Suppressor macrophage treated with lipopolysaccharide for 4 hours (primary cell): ENCODE measurements at places on chromosomes 7 and 10.

- no peak for DNase-seq
Observed at GRCh38 chr10:78358982-78359381, 325.3 kb downstream of the RPS24 start.

DNA sequence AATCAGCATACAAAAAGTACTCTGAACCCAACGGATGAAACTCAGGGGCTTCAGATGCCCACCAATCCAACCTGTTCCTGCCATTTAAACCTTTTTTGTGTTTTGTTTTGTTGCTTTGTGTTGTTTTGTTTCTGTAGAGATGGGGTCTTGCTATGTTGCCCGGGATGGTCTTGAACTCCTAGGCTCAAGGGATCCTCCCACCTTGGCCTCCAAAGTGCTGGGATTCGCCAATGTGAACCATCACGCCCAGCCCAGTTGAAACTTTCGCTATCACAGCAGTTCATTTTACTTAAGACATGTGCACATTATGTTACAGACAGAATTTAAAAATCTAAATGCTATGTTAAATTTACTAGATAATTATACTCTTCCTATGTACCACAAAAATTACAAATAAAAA is 101.6 kb downstream of the SKIDA1 start:
- no peak for DNase-seq

DNA sequence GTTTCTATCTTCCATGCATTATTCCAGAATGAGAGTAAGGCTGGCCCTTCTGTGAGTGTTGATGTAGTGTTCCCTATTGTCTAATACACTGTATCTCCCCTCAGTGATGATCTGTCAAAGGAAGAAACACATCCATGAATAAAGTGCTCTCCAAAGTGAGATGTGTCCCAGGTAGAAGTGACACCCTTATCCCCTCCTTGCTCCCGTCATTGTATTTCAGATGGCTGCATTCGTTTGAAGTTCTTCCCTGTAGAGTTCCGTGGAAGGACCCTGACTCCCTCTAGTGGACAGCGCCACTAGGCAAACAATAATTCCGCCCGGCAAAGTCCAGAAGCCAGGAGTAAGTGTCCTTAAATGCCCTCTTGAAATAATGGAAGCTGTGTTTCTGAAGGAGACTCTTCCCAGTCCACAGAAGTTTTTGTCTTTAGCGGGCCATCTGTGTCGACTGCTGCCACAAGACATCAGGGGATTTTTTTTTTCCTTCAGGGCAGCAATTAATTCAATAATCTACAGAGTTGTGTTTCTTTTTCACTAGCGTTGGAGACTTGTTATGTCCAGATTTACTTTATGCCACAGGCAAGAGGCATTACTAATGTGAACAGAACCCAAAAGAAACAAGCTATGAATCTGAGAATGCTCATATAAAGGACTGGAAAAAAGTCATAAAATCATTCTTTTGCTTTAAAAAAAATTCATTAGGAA is 64.6 kb downstream of the THNSL1 start:
- peak; percentile 80 for DNase-seq

DNA sequence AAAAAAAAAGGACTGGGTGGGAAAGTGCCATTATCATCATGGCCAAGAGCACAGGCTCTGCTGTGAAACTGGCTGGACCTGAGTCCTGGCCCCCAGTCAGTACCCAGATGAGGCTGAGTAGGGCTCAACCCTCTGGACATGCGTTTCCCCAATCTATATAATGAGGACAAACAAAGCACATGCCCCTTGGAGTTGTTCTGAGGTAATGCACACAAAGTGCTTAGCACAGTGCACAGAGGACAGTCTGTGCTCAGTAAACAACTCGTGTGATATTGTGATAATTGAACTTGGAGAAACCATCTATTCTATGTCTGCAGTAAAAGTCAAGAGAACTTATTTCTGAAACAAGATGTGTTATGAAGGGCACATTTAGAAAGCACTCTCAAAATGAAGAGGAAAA is 138.8 kb downstream of the KCNMA1 start:
- DNase-seq, result no peak

DNA sequence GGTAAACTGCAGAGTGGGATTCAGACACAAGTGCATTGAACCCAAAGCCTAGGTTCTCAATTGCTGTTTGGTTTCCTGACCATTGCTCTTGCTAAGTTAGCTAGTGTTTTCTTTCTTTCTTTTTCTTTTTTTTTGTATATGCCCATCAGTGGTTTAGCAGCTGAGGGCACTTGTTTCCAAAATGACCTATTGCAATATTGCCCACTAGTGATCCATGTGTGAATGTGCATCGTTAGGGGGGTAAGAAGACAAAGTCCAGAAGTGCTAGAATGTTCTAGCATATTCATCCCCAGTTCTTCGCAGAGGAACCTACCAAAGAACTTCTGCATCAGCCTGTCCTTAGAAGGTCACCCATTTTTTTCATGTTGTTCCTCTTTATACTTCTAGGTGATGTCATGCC is 252.8 kb upstream of the GPR26 start:
- DNase-seq, result peak; percentile 23

DNA sequence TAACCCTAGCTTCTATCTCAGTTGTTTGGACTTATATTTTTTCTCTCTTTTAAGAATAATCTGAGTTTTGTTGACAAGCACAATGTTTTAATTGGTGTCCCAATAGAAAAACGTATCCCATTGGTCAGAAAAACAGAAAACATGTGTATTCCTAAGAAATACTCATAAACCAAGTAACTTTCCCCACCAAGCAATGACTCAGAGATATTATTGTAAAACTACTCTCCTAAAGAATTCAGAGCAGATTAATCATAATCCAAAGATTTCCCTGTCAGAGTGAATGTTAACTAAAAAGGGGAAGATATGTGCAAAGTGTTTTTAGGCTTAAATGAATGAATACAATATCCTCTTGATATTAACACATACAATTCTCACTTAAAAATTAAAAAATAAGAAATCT is 29.4 kb upstream of the MBL2 start:
- no peak for DNase-seq

DNA sequence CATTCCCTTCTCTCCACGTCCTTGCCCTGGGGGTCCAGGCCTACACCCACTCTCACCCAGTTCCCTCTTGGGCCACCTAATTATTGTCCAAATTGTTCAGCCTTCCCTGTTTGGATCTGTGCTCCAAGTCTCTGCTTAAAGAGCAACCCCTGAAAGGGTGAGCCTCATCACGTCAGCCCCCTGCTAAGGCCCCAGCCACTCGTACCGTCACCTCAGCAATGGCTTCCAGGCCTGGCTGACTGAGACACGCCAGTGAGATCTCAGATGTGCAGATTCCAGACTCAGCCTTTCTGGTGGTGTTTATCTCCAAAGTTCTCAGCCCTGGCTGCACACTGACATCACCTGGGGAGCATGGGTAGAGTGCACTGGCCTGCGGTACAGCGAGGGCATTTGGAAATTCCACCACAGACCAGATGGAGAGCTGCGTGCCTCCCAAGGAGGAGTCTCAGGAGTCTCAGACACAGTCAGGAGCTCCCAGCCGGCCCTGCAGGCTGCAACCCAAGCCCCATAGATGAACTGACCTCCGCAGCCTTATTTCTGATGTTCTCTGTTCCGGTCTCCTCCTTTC is 87.5 kb downstream of the PRKAG2 start:
- DNase-seq, result no peak

GRCh38 chr7:154914308-154914995 is 88.5 kb downstream of the PAXIP1 start:
- DNase-seq, result no peak

- no peak for DNase-seq
Observed at GRCh38 chr7:34653787-34654186, 4.2 kb upstream of the NPSR1 start.

DNA sequence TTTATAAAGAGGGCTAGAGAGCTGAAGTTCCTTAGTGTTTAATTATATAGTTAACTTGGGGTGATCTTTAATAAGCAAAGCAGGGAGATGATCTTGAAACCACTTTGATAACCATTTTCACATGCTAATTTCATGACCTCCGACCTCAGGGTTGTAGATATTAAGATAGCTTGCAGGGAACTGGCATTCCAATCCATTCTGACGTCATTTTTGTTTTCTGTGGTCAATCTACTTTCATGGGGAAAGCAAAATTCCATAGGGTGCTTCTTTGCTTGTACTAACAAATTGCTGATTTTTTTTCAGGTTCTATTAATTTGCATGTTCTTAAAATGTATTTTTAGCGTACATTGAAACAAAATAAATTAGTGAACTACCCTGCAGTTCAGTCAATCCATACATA is 139.3 kb downstream of the CDCA7L start:
- DNase-seq, result no peak

DNA sequence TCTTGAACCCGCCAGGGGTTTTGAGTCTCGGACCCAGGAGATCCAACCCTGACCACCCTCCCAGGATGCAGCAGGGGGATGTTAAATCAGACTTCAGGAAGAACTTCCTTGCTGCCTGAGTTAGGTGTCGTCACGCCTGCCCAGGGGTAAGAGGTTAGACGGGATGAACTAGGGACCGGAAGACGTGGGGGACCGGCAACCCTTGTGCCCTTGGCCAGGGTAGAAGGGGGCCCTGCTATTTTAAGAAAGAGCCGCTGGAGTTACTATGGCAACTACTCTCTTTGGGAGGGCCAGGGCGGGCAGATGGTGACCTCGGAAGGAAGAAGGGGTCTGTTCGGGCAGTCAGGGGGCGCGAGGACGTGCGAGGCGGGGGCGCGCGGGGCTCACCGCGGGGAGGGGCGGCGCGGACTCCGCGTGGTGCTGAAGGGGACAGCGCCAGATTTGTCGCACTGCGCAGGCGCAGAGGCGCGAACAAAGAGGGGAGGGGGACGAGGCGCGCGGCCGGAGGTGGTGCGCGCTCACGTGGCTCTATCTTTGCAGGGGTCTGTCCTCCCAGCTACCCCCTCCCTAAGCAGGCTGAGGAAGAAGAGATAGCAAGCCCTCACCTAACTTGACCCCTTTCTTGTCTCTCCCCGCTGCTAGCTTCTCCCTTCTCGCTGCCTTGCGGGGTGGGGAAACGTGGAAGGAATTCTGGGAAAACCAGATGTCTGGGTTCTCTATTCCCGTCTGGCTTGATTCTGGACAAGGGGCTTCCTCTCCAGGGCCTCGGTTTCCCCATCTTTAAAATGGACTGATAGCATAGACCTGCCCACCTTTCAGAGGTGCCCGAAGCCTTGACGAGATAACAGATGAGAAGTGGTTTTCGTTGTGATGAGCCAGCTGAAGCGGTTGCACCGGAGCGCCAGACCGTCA is 940 bp upstream of the PSD start:
- peak; percentile 57 for DNase-seq

GRCh38 chr7:131174391-131174790 is 153.3 kb upstream of the MKLN1 start:
- no peak for DNase-seq

- DNase-seq, result no peak
Observed at GRCh38 chr7:132941428-132941827, 140.5 kb downstream of the CHCHD3 start.

DNA sequence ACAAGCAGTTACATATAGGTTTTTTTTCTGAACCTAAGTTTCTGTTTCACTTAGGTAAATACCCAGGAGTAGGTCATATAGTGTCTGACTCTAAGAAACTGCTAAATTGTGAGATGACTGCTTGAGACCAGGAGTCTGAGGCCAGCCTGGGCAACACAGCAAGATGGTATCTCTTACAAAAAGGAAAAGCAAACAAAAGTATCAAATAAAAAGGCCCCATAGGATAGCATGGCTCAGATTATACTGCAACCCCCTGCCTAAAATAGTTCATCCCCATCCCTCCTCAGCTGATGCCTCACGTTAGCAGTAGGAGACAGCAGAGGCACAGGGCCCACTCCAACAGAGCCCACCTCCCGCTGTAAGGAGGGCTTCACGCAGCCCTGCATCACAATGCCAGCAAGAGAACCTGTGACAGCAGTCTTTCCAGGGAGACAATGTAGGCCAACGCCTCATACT is 90.3 kb downstream of the SRPK2 start:
- DNase-seq, result no peak

- no peak for DNase-seq
Observed at GRCh38 chr10:43754569-43755260, 106.0 kb upstream of the ZNF32 start.
